Anterior cingulate cortex (tissue), 58 donors: ENCODE measurements at places on chromosomes 2 and 18.

DNA sequence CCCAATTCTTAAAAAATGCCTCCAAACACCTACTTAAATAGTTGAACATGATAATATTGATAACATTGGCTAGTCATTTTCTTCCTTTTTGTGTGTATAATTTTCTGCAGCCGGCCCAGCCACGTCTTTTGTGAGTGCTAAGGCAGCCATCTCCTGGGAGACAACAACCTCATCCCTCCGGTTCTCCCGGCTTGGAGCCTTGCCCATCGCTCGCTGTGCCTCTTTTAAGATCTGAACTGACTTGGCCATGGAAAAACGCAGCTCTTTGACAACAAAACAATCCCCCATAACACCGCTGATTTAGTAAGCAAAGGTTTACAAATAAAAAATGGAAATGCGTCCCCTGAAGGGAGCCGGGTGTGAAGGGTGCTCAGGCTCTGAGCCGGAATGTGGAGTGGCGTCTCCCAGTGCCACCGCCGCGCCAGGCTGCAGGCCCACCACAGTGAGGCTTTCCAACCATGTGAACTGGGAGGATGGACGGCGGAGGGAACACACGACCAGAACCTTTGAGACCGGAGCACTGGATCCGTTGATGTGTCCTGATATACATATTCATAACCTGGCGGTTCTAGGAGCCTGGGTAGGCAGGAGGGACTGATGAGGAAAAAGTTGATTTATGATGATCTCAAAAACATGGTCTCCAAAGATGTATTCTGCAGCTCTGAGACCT is 87.4 kb downstream of the SMIM21 start:
- no peak for DNase-seq

- no peak for DNase-seq
Observed at GRCh38 chr2:113088213-113088992, 20.6 kb downstream of the IL1F10 start.

- no peak for DNase-seq
Observed at GRCh38 chr18:75529394-75529793, 101.9 kb upstream of the SMIM21 start.

- no peak for DNase-seq
Observed at GRCh38 chr2:1600191-1601066, 143.9 kb downstream of the PXDN start.

- no peak for DNase-seq
Observed at GRCh38 chr2:239463541-239464165, 62.8 kb upstream of the HDAC4 start.

DNA sequence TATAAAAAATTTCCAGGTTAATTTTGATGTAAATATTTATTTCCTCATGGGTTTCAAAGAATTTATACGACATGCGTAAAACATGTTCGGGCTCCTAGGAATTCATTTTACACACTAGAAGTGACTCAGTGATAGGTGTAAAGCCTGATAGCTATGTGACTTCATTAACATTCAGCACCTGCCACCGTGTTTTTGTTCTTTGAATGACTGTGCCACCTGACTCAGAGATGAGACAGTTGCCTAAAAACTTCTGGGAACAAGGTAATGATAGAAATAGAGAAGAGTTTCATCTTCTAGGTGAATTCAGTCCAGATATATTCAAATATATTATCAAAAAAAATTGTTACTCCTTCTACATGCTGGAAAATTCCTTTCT is 10.0 kb downstream of the IL1R2 start:
- DNase-seq = no peak

- no peak for DNase-seq
Observed at GRCh38 chr2:190511104-190511503, 23.4 kb downstream of the NEMP2 start.

GRCh38 chr18:13235421-13235831 is 16.9 kb downstream of the LDLRAD4 start:
- no peak for DNase-seq

DNA sequence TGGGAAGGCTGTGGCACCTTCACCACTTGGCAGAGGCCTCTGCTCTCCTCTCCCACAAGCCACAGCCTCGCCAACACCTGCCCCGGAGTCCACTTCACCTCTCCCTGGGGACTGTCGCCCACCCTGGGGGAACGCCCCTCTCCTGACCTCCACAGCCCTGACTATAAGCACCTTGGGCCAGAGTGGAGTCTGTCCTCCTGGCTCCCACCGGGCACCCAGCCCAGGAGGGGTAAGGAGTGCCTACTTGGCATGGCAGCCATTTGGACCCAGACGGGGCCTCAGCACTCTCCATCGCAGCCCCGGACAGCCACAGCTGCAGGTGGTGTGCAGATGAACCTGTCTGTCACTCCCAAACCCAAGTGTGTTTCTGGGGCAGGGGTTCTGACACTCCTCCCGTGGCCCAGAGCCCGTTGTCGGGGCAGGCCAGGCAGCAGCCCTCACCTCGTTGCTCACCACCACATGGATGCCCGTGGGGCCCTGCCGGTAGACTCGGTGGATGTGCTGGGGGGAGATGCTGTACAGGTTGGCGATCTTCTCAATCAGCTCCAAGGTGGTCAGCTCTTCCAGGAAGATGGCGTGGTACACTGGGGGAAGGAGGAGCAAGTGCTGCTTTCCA is 53.5 kb downstream of the TFCP2L1 start:
- no peak for DNase-seq

GRCh38 chr18:3873698-3874097 is 423.7 kb downstream of the TGIF1 start:
- no peak for DNase-seq

GRCh38 chr2:4381049-4381448 is 677.7 kb downstream of the DCDC2C start:
- DNase-seq = no peak

DNA sequence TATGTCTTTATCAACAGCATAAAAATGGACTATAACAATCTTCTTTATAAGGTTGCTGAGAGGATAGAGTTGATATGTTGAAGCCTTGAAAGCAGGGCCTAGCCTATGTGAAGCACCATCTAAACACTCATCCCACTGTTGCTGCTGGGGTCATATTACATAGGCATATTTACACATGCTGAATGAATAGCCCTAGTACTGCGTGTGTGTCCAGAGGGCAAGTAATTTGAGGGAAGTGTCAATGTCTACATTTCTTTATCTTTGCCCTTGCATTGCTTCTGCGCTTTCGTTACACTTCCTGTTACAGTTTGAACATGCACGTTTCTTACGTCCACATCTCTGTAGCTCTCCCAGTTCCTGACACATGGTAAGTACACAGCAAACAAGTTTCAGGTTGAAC is 280.3 kb upstream of the ATP5MC3 start:
- DNase-seq = no peak

- no peak for DNase-seq
Observed at GRCh38 chr2:16301961-16302360, 361.6 kb downstream of the MYCN start.

- DNase-seq = no peak
Observed at GRCh38 chr18:63832470-63832869, 55.0 kb upstream of the SERPINB2 start.

- DNase-seq = no peak
Observed at GRCh38 chr18:68342039-68342659, 372.8 kb downstream of the TMX3 start.

- no peak for DNase-seq
Observed at GRCh38 chr18:34694591-34695165, 15.4 kb upstream of the DTNA start.
